ENCODE measurements at places on chromosomes 4 and X.

GRCh38 chr4:86965019-86965976 lies 30.5 kb downstream of the AFF1 start:
- no peaks in the 10 kb centered on the region for H3K36me3 ChIP-seq
- no peak overlapping the region for H3K4me3 ChIP-seq
- peaks cover 59% of the 10 kb centered on the region for H3K4me1 ChIP-seq
- DNase-seq = no peak
- H3K27me3 ChIP-seq = no peaks in the 10 kb centered on the region
- H3K27ac ChIP-seq = no peak overlapping the region

DNA sequence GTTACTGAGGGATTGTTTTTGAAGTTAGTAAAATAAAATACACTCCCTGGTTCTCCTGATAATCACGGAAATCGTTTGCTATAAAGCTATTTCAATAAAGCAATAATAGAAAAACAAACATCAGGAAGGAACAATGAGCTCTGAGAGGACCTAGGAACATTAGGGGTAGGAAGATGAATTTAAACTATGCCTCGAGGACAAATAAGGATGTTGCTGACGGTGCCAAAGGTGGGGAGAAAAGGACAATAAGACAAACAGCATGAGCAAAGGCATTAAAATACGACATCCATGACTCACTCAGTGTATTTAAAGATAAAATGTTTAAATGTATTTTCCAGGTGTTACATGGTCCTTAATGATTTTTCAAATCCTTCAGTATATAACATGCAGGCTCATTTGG lies 110.3 kb downstream of the MTNR1A start:
- DNase-seq = no peak
- peaks cover 17% of the 10 kb centered on the region for H3K27me3 ChIP-seq
- no peaks in the 10 kb centered on the region for H3K36me3 ChIP-seq
- no peaks in the 10 kb centered on the region for H3K4me1 ChIP-seq
- H3K27ac ChIP-seq = no peak overlapping the region
- H3K4me3 ChIP-seq = no peak overlapping the region

GRCh38 chr4:118969359-118969758 lies 80.7 kb downstream of the SYNPO2 start:
- peak overlapping the region; percentile 32 for H3K4me3 ChIP-seq
- H3K4me1 ChIP-seq = peaks cover 100% of the 10 kb centered on the region
- no peaks in the 10 kb centered on the region for H3K36me3 ChIP-seq
- peak overlapping the region; percentile 78 for H3K27ac ChIP-seq
- peak; percentile 51 for DNase-seq

- H3K27me3 ChIP-seq = no peaks in the 10 kb centered on the region
- no peak overlapping the region for H3K4me3 ChIP-seq
- no peak for DNase-seq
- H3K4me1 ChIP-seq = no peaks in the 10 kb centered on the region
- no peak overlapping the region for H3K27ac ChIP-seq
- no peaks in the 10 kb centered on the region for H3K36me3 ChIP-seq
Measured at GRCh38 chr4:68960294-68961163, 8.9 kb upstream of the UGT2A3 start.

GRCh38 chr4:145186729-145187128 lies 6.3 kb upstream of the OTUD4 start:
- H3K27ac ChIP-seq = no peak overlapping the region
- H3K27me3 ChIP-seq = no peaks in the 10 kb centered on the region
- no peaks in the 10 kb centered on the region for H3K36me3 ChIP-seq
- DNase-seq = no peak
- no peaks in the 10 kb centered on the region for H3K4me1 ChIP-seq

DNA sequence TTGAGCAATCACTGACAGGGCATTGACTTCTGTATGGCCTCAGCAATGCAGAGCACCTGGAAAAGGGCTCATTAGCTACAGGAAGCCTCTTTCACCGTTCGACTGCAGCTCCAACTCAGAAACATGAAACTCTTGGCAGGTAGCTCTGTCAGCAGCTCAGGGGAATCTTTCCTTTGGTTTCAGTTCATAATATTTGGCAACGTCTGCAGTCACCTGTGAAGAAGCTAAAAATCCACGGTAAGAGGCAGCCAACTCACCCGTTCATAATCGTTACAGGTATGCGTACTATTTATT lies 354.9 kb downstream of the CAMK2D start:
- no peak overlapping the region for H3K27ac ChIP-seq
- H3K27me3 ChIP-seq = no peaks in the 10 kb centered on the region
- no peak for DNase-seq
- H3K36me3 ChIP-seq = no peaks in the 10 kb centered on the region
- peaks cover 14% of the 10 kb centered on the region for H3K4me1 ChIP-seq

DNA sequence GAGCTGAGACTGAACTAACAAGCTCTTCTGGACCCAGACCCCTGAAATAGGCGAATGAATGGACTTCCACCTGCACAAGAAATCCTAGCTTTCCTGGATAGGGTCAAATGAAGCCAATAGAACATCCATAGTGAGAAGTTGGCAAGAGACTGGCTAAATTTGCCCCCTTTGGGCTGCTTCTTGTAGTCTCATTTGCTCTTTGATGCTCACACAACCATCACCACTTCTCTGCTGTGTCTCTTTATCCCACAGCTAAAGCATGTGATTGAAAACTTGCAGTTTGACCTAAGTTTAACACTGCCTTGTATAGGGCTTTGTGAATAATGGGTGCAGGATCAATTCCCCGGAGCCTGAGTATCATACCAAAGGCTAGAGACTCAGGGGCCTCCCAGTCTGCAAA lies 38.2 kb downstream of the NLGN3 start:
- H3K27ac ChIP-seq = peak overlapping the region; percentile 93
- no peak for DNase-seq
- peak overlapping the region; percentile 67 for H3K4me3 ChIP-seq
- no peaks in the 10 kb centered on the region for H3K36me3 ChIP-seq
- H3K27me3 ChIP-seq = no peaks in the 10 kb centered on the region
- H3K4me1 ChIP-seq = peaks cover 6% of the 10 kb centered on the region

GRCh38 chr4:65566473-65566872 lies 103.8 kb downstream of the EPHA5 start:
- no peak overlapping the region for H3K4me3 ChIP-seq
- no peak for DNase-seq
- H3K36me3 ChIP-seq = no peaks in the 10 kb centered on the region

DNA sequence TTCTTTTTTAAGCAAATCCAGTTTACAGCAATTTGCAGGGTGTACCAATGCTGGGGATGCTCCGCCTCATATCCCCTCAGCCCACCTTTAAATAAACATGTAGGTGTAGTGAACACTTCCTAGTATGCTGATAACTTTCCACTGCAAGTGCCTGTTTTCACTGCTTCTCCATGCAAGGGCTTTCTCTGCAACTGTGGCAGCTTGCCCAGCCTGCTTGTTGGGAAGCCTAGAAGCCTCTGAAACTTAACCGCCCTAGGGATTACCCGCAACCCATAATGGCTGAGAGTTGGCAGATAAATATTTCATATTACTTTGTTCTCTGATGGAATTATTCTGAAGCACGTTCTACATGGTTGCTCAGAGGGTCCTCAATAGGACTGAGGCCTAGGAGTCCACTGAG lies 253.7 kb upstream of the DDX53 start:
- no peaks in the 10 kb centered on the region for H3K36me3 ChIP-seq
- H3K4me3 ChIP-seq = no peak overlapping the region
- no peak overlapping the region for H3K27ac ChIP-seq
- H3K4me1 ChIP-seq = no peaks in the 10 kb centered on the region
- no peaks in the 10 kb centered on the region for H3K27me3 ChIP-seq
- DNase-seq = peak; percentile 14

DNA sequence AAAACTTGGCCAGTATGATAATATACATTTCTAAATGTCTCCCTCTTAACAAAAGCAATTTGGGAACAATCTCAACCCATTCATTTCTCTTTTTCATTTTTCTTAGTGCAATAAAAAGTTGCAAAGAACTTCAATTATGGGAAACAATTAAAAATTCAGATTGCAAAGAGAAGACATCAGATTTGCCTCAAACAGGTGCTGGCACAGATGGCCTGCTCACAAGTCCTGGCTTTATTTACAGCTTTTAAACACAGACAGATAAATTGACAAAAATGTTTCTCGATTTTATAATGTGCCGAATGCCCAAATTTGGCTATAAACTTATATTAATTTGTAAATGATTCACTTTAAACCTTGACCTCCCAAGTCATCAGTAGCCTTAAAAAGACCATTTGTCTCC lies 28.7 kb downstream of the SLC4A4 start:
- no peak overlapping the region for H3K27ac ChIP-seq
- H3K4me1 ChIP-seq = peaks cover 9% of the 10 kb centered on the region
- no peaks in the 10 kb centered on the region for H3K36me3 ChIP-seq
- no peak overlapping the region for H3K4me3 ChIP-seq
- DNase-seq = no peak
- H3K27me3 ChIP-seq = no peaks in the 10 kb centered on the region

GRCh38 chrX:154718616-154719015 lies 32.3 kb downstream of the GAB3 start:
- H3K4me1 ChIP-seq = peaks cover 66% of the 10 kb centered on the region
- no peak overlapping the region for H3K4me3 ChIP-seq
- H3K27me3 ChIP-seq = no peaks in the 10 kb centered on the region
- H3K27ac ChIP-seq = peak overlapping the region; percentile 43

- no peaks in the 10 kb centered on the region for H3K36me3 ChIP-seq
- H3K4me1 ChIP-seq = no peaks in the 10 kb centered on the region
- no peak within 1 kb of the TSS for H3K4me3 ChIP-seq
- no peak within 1 kb of the TSS for H3K27ac ChIP-seq
Measured at GRCh38 chrX:78945186-78945912, at the start of gene P2RY10. Gene P2RY10, plus strand, starts transcription at chrX:78945391. Its CDS starts 15,130 bp downstream, at chrX:78960521.

GRCh38 chr4:90425893-90426292 lies 298.7 kb downstream of the CCSER1 start:
- H3K36me3 ChIP-seq = no peaks in the 10 kb centered on the region
- H3K4me3 ChIP-seq = no peak overlapping the region
- no peak overlapping the region for H3K27ac ChIP-seq
- no peaks in the 10 kb centered on the region for H3K27me3 ChIP-seq

GRCh38 chr4:155972098-155972497 lies 18.4 kb upstream of the CTSO start:
- no peaks in the 10 kb centered on the region for H3K36me3 ChIP-seq
- no peak for DNase-seq
- no peak overlapping the region for H3K27ac ChIP-seq
- H3K4me1 ChIP-seq = no peaks in the 10 kb centered on the region
- no peak overlapping the region for H3K4me3 ChIP-seq
- peaks cover 11% of the 10 kb centered on the region for H3K27me3 ChIP-seq

- H3K27ac ChIP-seq = peak overlapping the region; percentile 39
- H3K4me3 ChIP-seq = peak overlapping the region; percentile 3
- H3K36me3 ChIP-seq = no peaks in the 10 kb centered on the region
- no peaks in the 10 kb centered on the region for H3K27me3 ChIP-seq
- DNase-seq = no peak
- H3K4me1 ChIP-seq = peaks cover 21% of the 10 kb centered on the region
Measured at GRCh38 chr4:157004279-157005161, 32.9 kb upstream of the PDGFC start.

GRCh38 chrX:140500441-140500840 lies 4.4 kb downstream of the SOX3 start:
- DNase-seq = no peak
- no peak overlapping the region for H3K4me3 ChIP-seq
- H3K36me3 ChIP-seq = no peaks in the 10 kb centered on the region
- peaks cover 98% of the 10 kb centered on the region for H3K27me3 ChIP-seq
- H3K4me1 ChIP-seq = no peaks in the 10 kb centered on the region
- no peak overlapping the region for H3K27ac ChIP-seq

GRCh38 chr4:99361899-99362275 lies 9.3 kb upstream of the ADH1C start:
- no peaks in the 10 kb centered on the region for H3K4me1 ChIP-seq
- no peak overlapping the region for H3K4me3 ChIP-seq
- H3K36me3 ChIP-seq = no peaks in the 10 kb centered on the region
